Stimulated activated CD4-positive, alpha-beta T cell treated with anti-CD3 and anti-CD28 coated beads, Interleukin-4, amount 100 ng/mL, for 24 hours (primary cell): ENCODE measurements at places on chromosomes 5 and 9.

- no peak for DNase-seq
These were observed 18.1 kb downstream of the ZBTB5 start for GRCh38 chr9:37447111-37447510.

DNA sequence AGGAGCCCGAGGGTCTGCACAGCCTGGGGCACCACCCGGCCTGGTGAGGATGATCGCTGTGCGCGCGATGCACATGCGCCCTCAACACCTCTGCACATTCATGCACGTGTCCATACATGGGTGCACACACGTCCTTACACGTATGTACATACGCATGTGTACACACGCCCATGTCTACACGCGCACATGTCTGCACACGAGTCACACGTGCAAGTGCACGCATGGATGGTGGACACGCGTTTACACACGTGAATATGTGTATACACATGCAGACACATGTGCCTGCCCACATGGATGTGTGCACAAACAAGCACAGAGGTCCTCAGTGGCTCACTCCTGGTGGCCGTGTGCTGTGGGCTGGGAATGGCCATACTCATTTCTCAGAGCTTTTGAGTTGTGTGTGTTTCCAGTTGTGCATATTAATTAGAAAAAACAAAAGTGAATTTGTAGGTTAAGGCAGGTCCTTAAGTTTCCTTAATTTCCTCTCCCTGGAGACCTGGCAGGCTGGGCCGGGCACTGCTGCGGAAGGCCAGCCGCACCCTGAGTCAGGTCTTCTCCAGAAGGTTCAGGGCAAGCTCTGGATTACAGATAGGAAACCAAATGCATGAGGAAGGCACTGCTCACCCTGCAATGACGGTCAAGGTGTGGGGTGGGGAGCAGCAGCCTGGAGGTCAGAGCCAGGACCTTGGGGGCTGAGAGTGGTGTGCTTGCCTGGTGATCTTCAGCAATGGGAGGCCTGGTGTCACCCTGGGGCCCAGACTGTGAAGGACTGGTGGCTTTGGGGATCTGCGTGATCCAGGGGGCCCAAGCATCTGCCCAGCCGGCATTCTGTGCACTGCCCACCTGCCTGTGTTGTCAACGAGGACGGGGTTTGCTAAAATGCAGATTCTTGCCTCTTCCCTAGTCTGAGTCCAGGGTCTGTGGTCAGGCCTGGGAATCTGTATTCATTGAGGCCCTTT, 1.3 kb upstream of the RNU6ATAC start:
- peak; percentile 54 for DNase-seq

- peak; percentile 76 for DNase-seq
These were observed 159.5 kb downstream of the C9orf152 start for GRCh38 chr9:110048403-110048975.

DNA sequence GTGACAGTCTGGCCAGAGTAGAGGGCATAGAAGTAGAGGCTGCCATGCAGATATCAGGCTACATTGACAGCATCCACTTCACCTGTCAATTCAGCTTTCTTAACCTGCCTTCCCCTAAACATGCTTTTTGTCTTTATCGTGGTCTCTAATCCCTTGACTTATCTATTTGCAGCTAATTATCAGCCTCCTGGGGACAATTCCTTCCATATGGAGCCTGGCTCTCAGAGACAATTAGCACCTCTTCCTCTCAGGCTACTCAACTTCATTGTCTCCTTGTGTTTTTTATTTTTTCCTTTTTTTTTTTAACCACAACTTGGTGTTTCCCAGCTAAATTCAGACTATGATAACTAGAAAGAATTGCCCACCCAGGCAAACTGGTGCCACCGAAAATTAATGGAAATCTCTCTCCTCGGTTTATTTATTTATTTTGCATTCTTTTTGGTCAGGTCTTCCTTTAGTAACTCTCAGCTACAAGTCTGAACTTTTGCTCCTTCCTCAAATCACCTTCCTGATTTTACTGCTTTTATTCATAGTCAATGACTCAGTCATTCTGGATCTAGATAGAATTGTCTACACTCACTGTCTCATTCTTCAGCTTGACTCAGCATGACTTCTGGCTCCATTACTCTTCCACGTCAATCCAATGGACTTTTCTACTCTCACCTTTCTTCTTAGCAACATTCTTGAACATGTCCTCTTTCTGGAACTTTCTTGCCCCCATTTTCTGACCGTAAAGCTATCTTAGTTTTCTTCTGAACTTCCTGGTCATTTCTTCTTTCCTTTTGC, 63.0 kb upstream of the BASP1 start:
- no peak for DNase-seq

DNA sequence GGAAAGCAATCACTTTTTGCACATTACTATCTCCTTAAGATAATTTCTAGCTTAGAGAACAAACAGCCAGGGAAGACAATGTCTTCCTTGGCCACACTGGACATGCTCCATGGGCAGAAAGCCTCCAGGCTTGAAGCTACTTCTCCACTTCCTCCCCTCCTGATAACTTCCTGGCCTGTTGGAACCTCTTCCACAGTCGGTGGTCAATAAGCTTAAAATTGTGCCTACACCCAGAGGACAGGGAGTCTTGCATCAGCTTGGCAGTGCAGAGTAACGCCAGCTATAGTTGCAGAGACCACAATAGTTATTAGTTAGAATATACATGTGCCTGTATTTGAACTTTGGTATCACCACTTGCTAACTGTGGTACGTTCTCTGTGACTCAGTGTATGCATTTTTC, 58.1 kb upstream of the ABCA1 start:
- DNase-seq, result no peak

DNA sequence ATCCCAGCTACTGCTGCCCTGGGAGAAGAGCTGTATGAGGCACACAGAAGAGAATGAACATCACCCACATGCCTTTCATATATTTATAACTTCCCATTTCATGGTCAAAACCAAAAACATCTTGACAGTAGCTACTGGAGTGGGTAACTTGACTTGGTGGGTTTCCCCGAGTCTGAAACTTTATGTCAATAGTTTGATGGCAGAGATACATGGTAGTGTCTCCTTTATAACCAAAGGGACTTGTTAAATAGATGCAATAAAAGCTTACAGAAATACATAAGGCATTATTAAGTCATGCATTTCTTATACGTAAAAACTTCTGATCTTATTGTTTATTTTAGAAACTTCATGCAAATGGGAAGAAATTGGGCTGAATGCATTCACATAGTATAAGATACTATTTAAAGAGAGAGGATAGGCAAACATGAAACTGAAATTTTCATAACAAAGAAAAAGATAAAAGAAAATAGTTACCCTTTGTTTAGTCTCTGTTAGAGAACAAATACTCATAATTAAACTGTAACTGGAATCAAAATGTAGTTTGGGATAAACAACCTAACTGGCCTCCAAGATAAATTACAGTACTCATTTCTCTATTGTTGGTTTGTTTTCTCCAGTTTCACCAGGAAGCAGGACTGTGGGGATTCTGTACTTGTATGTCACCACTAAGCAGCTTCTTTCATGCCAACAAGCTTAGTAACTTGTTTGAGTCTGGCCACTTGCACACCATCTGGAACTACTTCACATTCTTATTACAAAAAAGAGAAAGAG, 459.3 kb upstream of the MEF2C start:
- DNase-seq, result no peak

DNA sequence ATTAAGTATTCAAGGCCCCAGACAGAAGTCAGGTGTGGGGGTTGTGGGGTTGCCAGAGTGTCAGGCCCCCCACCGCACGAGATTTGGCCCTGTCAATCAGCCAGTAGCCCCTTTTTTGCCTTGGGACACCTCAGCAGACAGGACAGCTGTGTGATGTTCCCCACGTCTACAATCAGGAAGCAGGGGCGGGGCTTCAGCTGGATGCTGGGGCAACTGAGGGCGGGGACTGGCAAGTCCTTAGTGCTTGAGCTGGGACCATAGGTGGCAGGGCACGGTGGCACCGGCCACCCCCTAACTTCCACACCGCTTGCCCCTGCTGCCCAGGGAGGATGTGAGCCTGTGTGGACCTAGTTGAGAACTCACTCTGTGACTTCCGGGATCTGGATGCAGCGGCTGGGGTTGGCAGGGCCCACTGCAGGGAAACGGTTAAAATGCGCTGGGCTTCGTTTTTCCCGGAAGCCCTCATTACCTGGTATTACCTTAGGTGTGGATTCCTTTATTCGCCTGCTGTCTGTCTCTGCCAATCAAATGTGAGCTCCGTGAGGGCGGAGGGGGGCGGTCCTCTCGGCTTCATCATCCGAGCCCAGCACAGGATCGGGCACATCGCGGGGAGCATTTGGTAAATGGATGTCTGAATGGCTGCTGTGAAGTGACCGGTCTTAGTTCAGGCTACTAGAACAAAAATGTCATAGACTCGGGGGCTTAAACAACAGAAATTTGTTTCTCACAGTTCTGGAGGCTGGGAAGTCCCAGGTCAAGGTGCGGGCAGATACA, 7.5 kb upstream of the GTF3C5 start:
- peak; percentile 27 for DNase-seq

DNA sequence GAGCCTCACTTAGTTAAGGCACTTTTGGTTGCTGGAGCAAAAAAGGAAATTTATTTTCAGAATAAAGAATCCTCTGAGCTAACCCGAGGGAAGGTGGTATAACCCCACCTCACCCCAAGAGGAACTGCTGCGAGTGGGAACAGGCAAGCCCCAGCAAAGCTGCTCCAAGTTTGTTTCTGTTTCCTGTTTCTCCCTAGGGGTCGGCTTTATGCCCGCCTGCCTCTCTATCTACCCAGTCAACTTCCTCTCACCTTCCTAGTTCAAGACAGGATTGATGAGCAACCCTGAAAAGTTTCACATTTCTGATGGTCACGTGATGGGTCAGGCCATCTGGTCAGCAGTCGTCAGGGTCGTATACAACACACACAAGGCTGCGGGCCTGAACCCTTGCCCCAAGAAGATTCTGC, 31.1 kb downstream of the TRIO start:
- no peak for DNase-seq

DNA sequence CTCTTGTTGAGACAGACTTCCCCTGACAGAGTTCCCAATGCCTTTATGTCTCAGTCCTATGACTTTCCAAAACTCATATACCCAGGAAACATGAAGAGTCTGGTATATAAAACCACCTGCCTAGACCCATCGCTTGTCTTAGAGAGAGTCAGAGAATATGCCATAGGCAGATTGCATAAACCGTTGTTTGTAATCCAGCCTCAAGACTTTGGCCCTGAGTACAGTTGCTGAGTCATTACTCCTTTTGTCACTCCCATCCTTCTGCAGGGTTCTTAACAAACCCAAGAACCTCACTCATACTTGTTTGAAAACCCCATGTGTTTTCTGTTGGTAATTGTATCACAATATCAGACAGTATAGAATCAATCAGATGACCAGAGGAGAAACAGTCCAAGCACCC, 616.3 kb downstream of the SLCO4C1 start:
- DNase-seq, result no peak

DNA sequence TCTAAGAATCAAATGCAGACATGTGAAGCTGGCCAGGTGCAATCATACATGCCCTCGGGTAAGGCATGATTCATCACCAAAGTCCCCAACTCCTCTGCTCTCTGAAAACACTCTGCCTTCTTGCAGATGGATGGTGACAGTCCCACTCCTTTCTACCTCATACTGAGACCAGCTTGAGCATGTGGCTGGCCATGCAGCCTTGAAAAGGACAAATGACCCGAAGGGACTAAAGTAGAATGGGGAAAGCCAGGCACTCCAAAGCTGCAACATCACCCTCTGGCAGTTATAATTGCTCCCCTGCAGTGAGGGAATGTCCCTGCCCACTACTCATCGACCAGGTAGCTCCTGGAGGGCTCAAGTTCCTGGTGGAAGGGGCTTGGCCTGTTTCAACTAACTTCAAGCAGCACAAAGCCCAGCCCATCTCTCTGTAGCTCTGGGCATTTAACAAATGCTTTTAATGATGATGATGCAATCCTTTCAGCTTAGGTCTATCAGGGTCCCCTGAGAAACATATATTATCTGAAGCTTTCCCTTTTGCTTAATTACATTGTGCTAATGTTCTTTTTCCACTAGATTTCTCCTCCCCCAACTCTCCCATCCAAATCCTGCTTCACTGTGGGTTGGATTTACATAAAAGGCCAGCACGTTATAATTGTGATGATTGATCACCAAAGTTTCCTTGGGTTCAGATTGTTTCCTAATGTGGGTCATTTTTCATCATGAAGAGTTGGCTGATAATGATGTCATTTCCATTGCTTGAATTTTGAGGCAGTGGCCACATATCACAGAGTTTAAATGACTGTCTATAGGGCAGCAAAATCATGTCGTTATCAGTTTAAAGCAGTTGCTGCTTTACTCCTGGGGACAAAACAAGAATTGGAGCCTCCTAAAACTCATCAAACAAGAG, 436.5 kb upstream of the SLC30A5 start:
- no peak for DNase-seq

GRCh38 chr9:128180001-128180400, 11.4 kb downstream of the CIZ1 start:
- DNase-seq, result no peak

- DNase-seq, result no peak
These were observed 610.5 kb downstream of the ACTL7B start for GRCh38 chr9:108245331-108245730.

- DNase-seq, result peak; percentile 32
These were observed 51.3 kb downstream of the SLC22A5 start for GRCh38 chr5:132420706-132421272.

DNA sequence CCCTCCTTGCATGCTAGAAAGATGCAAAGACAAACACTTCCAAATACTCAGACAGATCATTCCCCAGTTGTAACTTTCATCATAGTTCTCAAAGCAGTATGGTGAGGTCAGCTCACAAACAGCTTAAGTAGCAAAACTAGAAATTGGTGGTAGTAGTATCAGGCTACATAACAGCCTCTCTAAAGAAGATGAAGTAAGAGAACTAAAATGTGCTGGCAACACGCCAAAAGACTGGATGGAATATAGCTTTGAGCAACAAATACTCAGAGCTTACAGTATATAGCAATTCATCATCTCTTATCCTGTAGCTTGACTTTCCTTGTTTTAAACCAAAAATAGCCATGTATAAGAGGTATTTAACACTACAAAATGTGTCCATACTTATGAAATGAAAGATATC, 7.5 kb downstream of the PFDN1 start:
- peak; percentile 15 for DNase-seq

- DNase-seq, result no peak
These were observed 52.7 kb downstream of the COL5A1 start for GRCh38 chr9:134694368-134694665.

DNA sequence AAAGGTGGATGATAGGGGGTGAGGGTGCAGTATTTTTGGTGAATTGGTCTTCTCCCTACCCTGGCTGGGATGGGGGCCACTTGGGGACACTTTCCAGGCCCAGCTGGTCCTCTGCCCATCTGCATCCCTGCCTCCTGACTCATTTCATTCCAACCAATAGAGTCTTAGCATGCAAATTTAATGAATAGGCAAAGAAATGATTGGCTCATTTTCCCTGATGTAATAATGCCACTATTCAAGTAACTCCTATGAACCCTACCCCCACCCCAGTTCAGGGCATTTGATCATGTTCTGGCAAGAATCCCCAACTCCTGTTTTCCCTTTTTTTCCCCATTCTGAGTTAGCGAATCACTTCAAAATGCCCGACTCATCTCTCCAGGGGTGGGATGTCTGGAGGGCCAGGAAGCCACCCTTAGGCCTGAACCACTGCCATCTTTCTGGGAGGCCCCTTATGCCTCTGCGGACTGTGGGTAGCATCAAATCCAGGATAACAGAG, 56.7 kb downstream of the PCDH1 start:
- no peak for DNase-seq

- no peak for DNase-seq
These were observed 119.6 kb downstream of the DROSHA start for GRCh38 chr5:31412324-31412723.
